Eye (tissue), 1 donor: ENCODE measurements at places on chromosomes 12 and 14.
A peak's percentile ranks its signal among the peaks of the same experiment; 100 is the strongest.

DNA sequence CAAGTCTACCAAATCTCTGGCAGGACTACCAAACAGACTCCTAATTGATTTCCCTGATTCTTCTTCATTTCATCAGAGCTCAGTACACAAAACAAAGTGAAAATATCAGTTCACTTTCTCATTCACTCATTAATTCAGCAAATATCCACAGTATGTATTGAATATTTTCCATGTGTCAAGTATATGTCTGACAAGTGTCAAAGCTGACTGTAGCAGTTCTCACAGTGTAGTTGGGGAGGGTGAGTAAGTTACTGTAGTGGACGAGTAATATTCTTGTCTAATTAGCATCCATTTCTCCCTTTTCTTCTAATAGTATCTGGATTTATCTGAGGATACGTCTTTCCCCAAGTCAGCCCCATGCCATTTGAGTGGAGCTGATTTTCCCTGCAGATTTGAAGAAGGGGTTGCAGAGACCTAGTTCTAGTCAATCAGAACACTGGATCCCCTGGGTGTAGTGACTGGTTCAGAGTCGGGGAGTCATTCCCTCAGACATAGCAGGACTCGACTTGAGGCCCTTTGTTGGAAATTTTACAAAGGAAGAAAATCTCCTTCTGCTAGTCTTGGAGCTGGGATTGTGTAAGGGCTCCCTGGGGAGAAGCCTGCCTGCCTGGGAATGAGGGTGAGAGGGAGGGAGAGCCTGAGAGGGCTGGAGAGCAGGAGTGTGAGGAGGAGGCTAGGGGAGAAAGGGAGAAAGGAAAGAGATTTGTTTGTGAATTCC lies 51.4 kb downstream of the GRIP1 start:
- peak; percentile 31 for DNase-seq

- no peak for DNase-seq
Observed at GRCh38 chr14:61573748-61574513, 121.4 kb upstream of the HIF1A start.

- DNase-seq, result peak; percentile 95
Observed at GRCh38 chr14:30270200-30271161, 288.5 kb upstream of the G2E3 start.

DNA sequence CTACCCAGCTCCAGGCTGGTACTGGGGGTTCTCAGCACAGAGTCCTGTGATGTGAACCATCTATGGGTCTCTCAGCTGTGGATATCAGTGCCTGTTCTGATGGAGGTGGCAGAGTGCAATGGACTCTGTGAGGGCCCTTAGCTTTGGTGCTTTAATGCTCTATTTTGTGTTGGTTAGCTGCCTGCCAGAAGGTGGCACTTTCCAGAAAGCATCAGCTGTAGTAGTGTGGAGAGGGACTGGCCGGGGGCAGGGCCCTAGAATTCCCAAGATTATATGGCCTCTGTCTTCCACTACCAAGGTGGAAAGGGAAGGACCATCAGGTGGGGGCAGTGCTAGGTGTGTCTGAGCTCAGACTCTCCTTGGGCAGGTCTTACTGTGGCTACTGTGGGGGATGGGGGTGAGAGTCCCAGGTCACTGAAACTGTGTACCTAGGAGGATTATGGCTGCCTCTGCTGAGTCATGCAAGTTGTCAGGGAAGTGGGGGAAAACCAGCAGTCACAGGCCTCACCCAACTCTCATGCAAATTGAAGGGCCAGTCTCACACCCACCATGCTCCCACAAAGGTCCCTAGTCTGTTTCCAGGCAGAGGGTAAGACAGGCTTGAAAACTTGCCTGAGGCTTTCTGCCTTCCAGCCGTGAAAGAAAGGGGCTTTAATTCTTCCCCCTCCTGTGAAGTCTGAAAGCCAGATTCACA lies 878.1 kb downstream of the C12orf50 start:
- DNase-seq, result no peak

DNA sequence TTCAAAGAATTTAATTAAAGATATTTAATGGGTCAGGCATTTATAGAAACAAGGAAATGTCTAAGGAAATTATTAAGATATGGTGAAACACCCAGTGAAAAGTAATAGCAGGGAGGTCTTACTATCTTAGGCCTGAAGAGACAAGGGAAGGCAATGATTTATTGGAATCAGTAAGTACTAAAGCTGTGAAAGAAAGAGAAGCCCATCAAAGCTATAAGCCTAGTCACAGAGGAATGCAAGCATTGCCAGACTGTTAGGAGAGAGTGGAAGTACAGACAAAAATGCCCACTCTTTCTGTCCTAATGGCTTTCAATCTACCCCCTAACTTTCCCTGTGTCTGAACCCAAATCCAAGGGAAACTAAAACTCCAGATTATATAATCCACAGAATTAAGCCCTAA lies 69.2 kb upstream of the PIK3C2G start:
- peak; percentile 3 for DNase-seq

- DNase-seq, result no peak
Observed at GRCh38 chr12:17778242-17778641, 311.8 kb downstream of the RERGL start.

DNA sequence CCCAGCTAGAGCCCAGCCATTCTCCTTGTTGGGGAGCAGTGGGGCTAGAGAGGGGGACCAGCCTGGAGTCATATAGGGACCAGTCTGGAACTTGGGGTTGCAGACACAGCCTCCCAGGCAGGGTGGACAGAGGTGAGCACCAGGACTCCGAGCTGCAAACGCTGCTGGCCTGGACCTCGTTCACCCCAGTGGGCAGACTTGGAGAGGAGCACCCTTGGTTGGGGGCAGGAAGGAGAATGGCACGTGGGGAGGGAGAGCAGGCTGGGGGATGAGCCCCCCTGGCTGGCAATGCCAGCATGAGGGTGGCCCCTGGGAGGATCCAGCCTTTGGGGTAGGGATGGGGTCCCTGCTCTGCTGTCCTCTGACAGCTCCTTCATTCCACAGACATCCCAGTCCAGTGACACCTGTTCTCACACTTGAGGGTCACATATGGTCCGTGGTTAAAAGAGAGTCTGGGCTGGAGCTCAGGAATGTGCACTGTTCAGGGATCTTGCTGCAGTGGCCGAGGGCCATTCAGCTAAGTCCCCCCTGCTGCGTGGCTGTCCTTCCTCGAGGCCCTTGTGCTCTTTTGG lies 2.8 kb downstream of the LBHD2 start:
- DNase-seq, result no peak

DNA sequence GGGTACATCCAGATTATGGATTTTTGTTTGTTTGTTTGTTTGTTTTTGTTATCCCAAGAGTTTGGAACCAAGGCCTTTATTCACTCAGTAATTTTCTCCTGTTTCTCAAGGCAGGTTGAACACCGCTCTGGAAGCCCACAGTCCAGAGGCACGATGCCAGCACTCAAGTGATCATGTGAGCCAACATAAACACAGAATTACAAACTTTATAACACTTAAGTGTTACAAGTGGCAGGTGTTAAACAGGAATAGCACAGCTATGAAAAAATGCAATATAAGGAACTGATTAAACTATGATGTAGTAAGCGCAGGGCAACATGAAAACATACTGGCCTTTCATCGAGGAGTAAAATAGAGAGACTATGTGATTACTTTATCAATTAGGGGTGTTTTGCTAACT lies 1885.8 kb upstream of the SEL1L start:
- no peak for DNase-seq

DNA sequence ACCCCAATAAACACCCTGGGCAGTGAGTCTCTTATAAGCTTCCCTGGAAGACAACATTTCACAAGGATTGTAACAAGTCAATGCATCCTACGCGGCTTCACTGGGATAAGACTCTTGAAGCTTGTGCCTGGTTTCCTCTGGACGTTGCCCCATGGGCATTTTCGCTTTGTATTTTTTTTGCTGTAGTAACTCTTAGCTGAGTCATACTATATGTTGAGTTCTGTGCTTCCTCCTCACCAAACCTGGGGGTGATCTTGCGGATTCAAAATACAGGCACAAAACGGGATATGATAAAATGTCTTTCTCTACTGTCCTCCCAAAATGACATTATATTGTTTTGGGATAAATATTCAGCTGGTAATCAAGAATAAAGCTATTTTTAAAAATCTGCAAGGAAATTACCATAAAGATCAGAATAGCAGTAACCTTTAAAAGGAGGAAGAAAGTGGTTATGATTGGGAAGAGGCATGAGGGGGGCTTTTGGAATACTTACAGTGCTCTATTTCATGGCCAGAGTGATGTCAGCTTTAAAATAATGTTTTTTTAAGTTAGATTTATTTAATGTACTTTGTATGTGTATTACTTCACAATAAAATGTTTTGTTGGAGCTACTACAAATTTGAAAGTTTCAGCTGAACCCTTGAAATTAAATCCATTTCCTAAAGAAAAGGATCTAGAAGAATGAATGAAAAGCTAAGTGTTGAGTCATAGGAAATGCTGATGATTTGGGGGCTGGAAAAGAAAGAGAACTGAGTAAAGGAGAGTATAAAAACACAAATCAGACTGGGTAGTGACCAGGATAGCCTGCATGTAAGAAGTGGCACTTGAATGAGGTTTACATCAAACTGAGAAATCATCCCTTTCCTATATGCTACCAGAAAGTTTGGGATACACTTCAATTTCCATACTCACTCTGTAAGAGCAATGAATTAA lies 14.7 kb downstream of the BTBD7 start:
- DNase-seq, result no peak

DNA sequence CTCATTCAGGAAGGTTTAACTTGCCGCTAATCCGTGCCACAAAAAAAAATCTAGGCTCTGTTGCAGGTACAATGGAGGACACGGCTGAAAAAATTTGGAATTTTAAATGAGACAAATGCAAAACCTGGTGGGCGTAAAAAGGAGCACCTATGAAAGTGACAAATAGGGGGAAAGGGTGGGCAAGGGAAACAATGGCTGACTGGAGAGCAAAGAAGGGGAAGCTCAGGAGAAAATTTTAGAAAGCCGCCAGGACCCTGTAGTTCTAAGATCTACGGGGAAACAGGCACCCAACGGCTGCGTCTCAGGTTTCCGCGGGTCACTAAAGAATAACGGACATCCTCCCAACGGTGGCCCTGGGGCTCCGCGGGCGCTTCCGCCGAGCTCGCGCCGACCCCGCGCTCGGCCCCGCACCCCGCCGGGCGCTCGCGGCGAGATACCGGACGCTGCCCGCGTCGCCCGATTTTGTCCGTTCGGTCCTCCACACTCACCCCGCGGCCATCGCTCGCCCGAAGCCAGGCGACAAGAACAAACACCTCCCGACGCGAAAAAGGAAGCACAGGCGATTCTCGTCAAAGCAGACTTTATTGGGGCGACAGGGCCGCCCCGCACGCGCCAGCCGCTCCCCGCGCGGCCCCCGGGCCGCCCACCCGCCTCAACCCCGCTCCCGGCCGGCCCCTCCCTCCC lies 1.1 kb upstream of the YY1 start:
- peak; percentile 78 for DNase-seq

DNA sequence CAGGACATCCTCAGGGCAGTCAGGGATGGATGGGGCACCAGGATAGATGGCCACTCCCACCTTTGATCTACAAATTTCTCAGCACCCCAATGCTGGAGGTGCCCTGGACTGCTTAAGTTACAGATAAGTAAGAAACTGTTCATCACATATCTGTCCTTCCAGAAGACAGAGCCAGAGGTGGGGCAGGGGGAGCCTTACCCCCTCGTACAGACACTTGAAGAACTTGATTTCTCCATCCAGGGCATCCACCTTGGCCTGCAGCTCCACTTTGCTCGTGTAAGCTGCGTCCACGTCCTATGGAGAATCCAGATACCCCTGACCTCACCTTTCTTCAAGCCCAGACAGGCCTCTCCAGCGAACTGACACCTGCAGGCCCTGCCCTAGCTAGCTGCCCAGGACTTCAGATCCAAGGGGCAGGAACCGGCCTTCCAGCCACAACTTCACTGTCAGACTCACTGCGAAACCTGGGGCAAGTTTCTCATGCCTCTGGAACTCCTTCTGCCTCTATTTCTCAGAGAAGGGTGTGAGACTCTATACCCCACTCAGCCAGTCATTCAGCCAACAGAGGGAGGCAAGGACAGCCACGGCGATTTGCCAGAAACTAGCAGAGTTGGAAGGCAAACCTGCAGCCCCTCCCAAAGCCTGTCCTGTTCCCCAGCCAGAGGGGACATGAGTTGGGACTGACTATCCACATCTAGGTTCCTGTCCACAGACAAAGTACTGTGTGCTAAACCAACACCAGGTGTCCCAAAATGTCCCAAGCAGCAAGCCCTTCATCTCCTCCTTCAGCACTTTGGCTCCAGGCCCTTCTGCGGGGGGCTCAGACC lies 3.8 kb downstream of the KRT73 start:
- DNase-seq, result no peak

DNA sequence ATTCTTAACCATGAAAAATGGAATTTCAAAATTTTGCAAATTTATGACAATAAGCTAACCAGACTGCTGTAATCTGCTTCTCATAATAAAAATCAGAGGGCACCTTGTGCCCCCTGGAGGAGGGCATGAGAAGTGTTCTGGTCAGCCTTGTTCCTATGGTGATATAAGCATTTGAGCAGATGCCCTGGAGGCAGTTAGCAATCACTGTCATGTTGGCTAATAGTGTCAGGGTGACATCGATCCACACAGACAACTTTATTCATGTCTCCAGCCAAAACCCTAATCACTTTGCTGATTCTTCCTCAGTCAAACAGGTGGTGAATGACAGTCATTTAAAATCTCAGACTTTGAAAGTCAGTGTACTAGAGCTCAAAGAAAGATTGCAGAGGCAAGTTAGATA lies 943.0 kb downstream of the GALC start:
- peak; percentile 56 for DNase-seq

- peak; percentile 79 for DNase-seq
Observed at GRCh38 chr14:59918824-59919569, 947 bp upstream of the LRRC9 start.

GRCh38 chr14:29205658-29206057 lies 439.1 kb downstream of the FOXG1 start:
- no peak for DNase-seq

DNA sequence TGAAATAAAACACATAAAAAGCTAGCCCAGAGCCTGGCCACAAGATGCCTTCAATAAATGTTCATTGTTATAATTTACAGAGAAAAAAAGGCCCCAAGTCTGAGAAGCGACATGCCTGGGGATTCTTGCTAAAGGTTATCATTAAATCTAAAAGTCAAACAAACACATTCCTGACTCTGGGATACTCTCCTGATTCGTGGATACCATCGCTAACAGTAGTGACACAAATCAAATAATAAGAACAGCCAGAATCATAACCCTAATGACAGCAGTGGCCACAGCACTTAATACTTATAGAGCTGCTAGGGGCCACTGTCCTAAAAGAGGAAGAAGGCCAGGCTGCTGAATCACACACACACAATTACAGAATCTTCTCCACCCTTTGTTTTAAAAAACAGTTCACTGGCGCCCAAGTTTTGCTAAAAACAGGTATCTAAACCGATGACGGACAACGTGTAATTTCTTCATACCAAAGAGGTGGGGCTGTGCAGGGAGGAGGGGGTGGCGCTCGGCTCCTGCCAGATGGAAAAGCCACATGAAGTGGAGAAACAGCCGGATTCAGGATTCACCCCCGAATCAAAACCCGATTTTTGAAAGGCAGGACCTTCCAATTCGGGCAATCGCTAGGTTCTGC lies 1.2 kb downstream of the CLIP1 start:
- peak; percentile 83 for DNase-seq

GRCh38 chr12:47554046-47554653 lies 151.7 kb downstream of the RPAP3 start:
- no peak for DNase-seq
